ENCODE measurements at places on chromosomes 6 and 20.

DNA sequence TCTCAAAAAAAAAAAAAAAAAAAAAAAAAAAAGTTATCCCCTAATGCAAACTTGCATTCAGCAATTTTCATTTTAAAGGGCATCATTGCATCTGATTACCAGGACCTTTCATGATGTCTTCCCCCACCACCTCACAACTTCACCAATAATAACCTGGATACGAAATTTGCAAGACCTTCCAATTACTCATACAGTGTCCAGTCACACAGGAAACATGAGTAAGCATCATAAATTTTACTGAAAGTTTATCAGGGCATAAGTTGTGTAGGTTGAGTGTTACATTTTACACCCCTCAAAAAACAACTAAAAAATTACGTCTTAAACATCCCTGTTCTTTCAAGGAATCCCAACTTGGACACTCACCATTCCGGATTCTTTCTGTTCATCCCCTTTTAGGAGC lies 79.1 kb upstream of the ANKEF1 start:
- no peak for DNase-seq

DNA sequence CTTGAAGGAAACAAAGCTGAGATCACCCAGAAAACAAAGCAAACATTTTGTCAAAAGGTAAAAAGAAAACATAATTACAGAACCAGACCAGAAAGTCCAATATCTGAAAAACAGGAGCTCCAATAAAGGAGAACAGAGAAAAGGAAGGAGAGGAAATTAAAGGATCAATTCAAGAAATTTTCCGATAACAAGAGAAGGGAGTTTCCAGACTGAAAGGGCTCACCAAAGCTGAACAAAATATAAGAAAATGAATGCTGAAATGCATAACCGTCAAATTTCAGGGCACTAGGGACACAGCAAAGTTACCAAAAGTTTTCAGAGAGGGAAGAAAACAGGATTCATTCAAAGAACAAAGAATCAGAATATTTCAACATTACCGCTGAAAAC lies 23.9 kb downstream of the ILRUN start:
- DNase-seq = no peak

DNA sequence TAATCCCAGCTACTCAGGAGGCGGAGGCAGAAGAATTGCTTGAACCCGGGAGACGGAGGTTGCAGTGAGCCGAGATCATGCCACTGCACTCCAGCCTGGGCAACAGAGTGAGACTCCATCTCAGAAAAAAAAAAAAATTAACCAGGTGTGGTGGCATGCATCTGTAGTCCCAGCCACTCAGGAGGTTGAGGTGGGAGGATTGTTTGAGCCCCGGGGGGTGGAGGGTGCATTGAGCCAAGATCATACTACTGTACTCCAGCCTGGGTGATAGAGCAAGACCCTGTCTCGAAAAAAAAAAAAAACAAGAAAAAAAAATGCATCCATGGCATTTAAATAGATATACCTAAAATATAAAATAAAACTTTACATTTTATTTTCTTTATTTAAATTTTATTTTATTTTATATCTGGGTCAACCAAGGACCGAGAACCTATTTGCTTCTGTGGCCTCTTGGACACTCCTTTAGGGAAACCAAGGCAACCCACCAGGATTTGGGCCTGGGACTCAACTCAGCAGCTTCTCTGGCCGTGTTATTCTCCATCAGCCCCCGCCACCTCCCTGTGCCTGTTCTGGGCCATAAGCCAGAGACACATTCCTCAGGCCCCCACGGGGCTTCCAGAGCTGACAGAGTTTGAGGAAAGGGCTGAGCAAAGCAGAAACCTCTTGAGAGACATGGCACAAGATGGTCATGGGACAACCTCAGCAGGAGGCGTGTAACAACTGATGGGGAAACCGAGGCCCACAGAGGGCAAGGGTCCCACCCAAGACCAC lies 6.2 kb downstream of the SNTA1 start:
- no peak for DNase-seq

DNA sequence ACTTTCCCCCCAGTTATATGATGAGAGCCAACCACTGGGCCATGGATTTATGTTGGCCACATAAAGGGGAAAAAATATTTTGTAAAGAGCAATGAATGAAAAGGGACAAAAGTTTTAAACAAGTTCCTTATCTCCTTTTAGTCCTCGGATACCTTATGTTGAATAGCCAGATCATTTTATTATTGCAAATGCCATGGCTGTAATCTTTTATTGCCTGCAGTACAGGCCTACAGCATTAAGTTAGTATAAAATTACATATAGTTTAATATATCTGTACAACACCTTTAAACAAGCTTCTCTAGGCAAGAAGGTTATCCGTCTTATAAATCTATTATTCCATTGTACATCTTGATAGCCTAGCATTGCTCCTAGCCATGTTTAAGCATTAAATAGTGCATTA lies 93.9 kb upstream of the SLC35B3 start:
- no peak for DNase-seq

- no peak for DNase-seq
Measured at GRCh38 chr6:117304446-117304845, 39.1 kb downstream of the VGLL2 start.

- no peak for DNase-seq
Measured at GRCh38 chr20:47720636-47721427, 64.4 kb downstream of the SULF2 start.

DNA sequence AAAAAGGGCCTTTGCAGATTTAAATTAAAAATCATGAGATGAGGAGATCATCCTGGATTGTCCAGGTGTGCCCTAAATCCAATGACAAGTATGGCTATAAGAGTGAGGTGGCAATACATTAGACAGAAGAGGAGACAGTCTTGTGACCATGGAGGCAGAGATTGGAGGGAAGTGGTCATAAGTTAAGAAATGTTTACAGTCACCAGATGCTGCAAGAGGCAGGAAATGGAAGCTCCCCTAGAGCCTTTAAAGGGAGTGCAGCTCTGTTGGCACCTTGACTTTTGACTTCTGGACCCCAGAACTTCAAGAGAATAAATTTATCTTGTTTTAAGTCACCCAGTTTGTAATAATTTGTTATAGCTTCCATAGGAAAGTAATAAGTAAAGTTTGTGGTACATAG lies 61.1 kb downstream of the HMGN3 start:
- no peak for DNase-seq

DNA sequence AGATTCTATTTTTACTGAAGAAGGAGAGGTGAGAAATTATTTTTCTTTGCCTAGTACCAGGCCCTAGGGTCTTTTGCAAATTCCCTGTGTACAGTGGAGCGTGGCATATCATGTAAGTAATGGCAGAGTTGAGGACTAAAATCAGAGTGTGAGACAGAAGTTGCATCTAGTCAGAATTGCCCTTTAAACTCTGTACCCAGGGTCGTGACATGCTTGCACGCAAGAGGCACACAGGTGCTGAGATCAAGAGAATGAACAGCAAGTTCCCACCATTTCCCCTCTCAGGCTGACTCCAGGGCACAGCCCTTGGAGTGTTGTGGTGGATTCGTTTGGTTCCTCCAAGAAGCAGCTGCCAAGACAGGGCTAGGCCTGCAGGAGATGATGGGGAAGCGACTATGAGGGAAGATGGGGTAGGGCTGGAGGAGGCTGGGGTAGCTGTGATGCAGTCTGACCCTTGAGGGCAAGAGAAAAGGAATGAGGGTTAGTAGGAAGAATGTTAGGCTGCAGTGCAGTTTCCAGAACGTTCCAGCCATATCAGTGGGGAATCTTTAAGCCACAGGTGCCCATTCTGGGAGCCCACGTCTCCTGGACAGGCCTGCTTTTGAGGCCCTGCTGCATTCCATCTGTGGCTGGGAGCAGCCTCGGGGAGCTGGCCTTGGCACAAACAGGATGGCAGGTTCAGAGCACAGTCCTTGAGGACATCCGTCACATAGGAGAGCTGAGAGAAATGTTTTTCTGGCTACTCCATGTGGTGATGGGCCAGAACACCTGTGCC lies 6.9 kb downstream of the NELFCD start:
- DNase-seq = no peak
